ENCODE measurements at places on chromosomes 6 and 20.
A peak's percentile ranks its signal among the peaks of the same experiment; 100 is the strongest.

- no peaks in the 10 kb centered on the region for H3K27me3 ChIP-seq
- H3K36me3 ChIP-seq = no peaks in the 10 kb centered on the region
- peaks cover 5% of the 10 kb centered on the region for H3K4me1 ChIP-seq
- no peak overlapping the region for H3K4me3 ChIP-seq
- H3K27ac ChIP-seq = no peak overlapping the region
- DNase-seq = no peak
Measured at GRCh38 chr6:40436685-40437604, 150.2 kb downstream of the LRFN2 start.

GRCh38 chr6:92521553-92521952 lies 897.8 kb downstream of the EPHA7 start:
- no peak overlapping the region for H3K4me3 ChIP-seq
- no peaks in the 10 kb centered on the region for H3K27me3 ChIP-seq
- H3K36me3 ChIP-seq = no peaks in the 10 kb centered on the region
- no peak overlapping the region for H3K27ac ChIP-seq

- no peaks in the 10 kb centered on the region for H3K36me3 ChIP-seq
- no peak for DNase-seq
- H3K27ac ChIP-seq = no peak overlapping the region
- no peaks in the 10 kb centered on the region for H3K27me3 ChIP-seq
Measured at GRCh38 chr6:3366596-3367413, 90.0 kb downstream of the SLC22A23 start.

DNA sequence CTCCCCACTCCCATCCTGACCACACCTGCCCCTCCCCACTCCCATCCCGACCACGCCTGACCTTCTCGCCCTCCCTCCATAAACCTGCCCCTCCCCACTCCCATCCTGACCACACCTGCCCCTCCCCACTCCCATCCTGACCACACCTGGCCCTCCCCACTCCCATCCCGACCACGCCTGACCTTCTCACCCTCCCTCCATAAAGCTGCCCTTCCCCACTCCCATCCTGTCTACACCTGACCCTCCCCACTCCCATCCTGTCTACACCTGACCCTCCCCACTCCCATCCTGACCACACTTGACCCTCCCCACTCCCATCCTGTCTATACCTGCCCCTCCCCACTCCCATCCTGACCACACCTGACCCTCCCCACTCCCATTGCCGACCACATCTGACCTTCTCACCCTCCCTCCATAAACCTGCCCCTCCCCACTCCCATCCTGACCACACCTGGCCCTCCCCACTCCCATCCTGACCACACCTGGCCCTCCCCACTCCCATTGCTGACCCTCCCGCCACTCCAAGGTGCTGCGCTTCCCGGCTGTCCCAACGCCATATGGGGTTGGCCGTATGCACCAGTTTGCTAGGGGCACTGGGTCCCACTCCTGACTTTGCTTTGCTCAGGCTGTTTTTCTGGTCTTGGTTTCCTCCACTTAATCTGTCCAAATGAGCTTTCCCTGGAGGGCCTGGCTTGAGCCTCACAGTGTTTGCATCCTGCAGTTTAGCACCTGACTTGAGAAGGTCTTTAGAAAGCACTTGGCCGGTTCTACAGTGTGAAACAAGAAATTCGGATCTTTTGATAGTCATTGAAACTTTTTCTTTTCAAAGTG lies 2.9 kb downstream of the KIF25 start:
- H3K36me3 ChIP-seq = no peaks in the 10 kb centered on the region
- no peaks in the 10 kb centered on the region for H3K27me3 ChIP-seq
- no peaks in the 10 kb centered on the region for H3K4me1 ChIP-seq

- H3K4me1 ChIP-seq = no peaks in the 10 kb centered on the region
- H3K27me3 ChIP-seq = no peaks in the 10 kb centered on the region
- no peaks in the 10 kb centered on the region for H3K36me3 ChIP-seq
- no peak overlapping the region for H3K4me3 ChIP-seq
- no peak overlapping the region for H3K27ac ChIP-seq
Measured at GRCh38 chr6:155378276-155378675, 64.0 kb upstream of the TFB1M start.

DNA sequence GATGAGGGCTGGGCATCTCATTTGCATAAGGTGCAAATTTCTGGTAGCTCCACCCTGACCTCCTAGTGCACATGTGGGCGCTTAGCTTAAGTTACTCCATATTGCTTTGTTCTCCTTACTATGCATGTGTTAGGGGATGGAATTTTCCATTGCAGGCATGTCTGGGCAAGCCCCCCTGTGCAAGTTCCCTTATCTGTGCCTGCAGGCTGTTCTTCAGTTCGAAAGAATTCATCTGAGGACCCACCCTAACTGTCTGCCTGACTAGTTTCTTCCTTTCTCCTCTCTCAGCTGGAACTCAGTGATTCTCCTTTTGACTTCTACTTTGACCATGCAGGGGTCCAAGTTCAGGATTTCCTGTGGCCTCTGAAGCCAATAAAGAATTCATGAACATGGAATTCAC lies 30.2 kb downstream of the CCDC170 start:
- no peaks in the 10 kb centered on the region for H3K27me3 ChIP-seq
- H3K4me3 ChIP-seq = no peak overlapping the region
- no peaks in the 10 kb centered on the region for H3K36me3 ChIP-seq

- H3K27me3 ChIP-seq = no peaks in the 10 kb centered on the region
- DNase-seq = no peak
- H3K4me3 ChIP-seq = no peak overlapping the region
- no peak overlapping the region for H3K27ac ChIP-seq
Measured at GRCh38 chr20:46573234-46573633, 22.8 kb upstream of the OCSTAMP start.

DNA sequence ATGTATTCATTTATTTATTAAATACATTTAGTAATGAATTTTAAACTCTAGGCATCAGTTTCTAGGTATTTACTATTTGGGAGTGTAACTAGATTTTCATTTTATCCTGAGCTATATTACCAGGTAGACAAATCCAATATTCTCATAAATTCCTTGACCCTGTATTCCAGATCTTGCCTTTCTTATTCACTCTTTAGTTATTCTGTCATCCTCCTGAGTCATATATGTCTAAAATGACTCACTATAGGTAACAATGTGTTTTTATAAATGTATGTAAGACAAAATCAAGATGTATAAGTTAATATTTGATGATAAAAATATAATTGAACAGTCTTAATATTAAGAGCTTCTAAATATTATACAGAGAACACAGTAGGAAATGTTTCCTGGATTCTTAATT lies 642.1 kb upstream of the NRSN1 start:
- H3K27me3 ChIP-seq = no peaks in the 10 kb centered on the region
- no peak for DNase-seq
- no peak overlapping the region for H3K4me3 ChIP-seq
- no peaks in the 10 kb centered on the region for H3K36me3 ChIP-seq
- no peaks in the 10 kb centered on the region for H3K4me1 ChIP-seq
- H3K27ac ChIP-seq = no peak overlapping the region

GRCh38 chr6:34866509-34866908 lies 21.3 kb downstream of the TAF11 start:
- H3K27me3 ChIP-seq = no peaks in the 10 kb centered on the region
- H3K4me3 ChIP-seq = no peak overlapping the region
- no peaks in the 10 kb centered on the region for H3K4me1 ChIP-seq
- H3K36me3 ChIP-seq = peaks cover 6% of the 10 kb centered on the region
- no peak for DNase-seq
- no peak overlapping the region for H3K27ac ChIP-seq

DNA sequence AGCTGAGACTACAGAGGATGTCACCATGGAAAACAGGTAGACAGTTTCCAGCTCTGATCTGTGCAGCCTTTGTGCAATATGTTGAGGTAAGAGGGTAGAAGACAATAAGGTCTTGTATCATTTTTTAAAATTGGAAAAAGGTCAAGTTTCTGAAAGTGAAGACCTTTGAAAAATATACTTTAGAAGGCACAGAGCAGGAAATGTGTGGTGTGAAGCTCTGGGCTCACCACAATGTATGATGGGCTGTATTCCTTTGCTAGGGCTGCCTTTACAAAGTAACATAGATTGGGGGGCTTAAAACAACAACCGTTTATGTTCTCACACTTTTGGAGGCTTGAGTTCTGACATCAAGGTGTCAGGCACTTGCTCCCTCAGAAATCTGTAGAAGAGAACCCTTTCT lies 514.3 kb upstream of the JARID2 start:
- no peak overlapping the region for H3K27ac ChIP-seq
- H3K36me3 ChIP-seq = no peaks in the 10 kb centered on the region
- no peaks in the 10 kb centered on the region for H3K4me1 ChIP-seq
- no peak overlapping the region for H3K4me3 ChIP-seq
- DNase-seq = no peak

- no peaks in the 10 kb centered on the region for H3K36me3 ChIP-seq
- H3K4me1 ChIP-seq = peaks cover 2% of the 10 kb centered on the region
Measured at GRCh38 chr6:30327232-30327746, 562 bp downstream of the TRIM39 start.

- H3K27ac ChIP-seq = no peak overlapping the region
- no peak overlapping the region for H3K4me3 ChIP-seq
- H3K36me3 ChIP-seq = no peaks in the 10 kb centered on the region
- DNase-seq = peak; percentile 83
- H3K27me3 ChIP-seq = peaks cover 9% of the 10 kb centered on the region
- peaks cover 5% of the 10 kb centered on the region for H3K4me1 ChIP-seq
Measured at GRCh38 chr6:101403216-101403945, 9.9 kb downstream of the GRIK2 start.

Data from mesendoderm (in vitro differentiated cells).